ENCODE measurements at places on chromosomes 3 and 15. TPM values are rescaled to one million over a fixed set of nuclear protein-coding genes. Genes with fewer than 3 reads are reported as not detected.

DNA sequence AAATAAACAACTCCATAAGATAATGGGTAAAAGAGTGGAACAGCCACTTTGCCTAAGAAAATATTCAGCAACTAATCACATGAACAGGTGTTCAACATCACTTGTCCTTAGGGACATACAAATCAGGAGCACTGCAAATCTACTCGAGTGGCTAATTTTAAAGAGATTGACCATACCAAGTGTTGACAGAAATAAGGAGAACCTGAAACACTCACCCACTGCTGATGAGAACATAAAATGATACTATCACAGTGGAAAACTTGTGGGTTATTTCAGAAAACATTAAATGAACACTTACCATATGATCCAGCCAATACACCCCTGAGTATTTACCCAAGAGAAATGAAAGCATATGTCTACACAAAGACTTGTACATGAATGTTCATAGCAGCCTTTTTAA, 70.5 kb downstream of the GABRB3 start:
- no peak overlapping the region for H3K4me3 ChIP-seq
- H3K36me3 ChIP-seq: no peaks in the 10 kb centered on the region
- no peaks in the 10 kb centered on the region for H3K4me1 ChIP-seq
- H3K27me3 ChIP-seq: no peaks in the 10 kb centered on the region
- H3K27ac ChIP-seq: no peak overlapping the region

DNA sequence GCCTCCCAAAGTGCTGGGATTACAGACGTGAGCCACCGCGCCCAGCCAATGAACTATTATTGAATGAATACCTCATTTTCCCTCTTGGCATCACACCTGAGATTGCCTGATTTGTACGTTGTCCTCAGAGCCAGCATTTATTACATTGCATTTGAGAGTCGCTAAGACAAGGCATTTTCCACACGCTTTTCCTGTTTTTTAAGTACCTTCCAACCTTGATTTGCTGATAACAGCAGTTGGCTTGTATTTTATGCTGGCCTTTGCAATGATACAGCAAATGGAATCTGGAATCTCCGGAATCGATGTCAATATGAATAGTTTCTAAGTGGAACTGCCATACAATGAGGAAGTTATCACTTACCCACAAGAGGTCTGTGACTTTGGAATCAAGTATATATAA, 15.7 kb upstream of the CNBP start:
- no peak overlapping the region for H3K4me3 ChIP-seq
- DNase-seq: no peak
- H3K4me1 ChIP-seq: peaks cover 35% of the 10 kb centered on the region
- H3K27me3 ChIP-seq: no peaks in the 10 kb centered on the region
- H3K27ac ChIP-seq: peak overlapping the region; percentile 86

- no peaks in the 10 kb centered on the region for H3K36me3 ChIP-seq
- no peak for DNase-seq
- H3K27me3 ChIP-seq: peaks cover 11% of the 10 kb centered on the region
- H3K27ac ChIP-seq: no peak overlapping the region
- no peaks in the 10 kb centered on the region for H3K4me1 ChIP-seq
Observed at GRCh38 chr15:73873889-73874511, 636 bp downstream of the TBC1D21 start.

GRCh38 chr3:196055240-196055639, 26.6 kb downstream of the TFRC start:
- peaks cover 100% of the 10 kb centered on the region for H3K36me3 ChIP-seq
- H3K4me1 ChIP-seq: no peaks in the 10 kb centered on the region
- no peak overlapping the region for H3K4me3 ChIP-seq
- DNase-seq: no peak

- no peaks in the 10 kb centered on the region for H3K4me1 ChIP-seq
- H3K27me3 ChIP-seq: no peaks in the 10 kb centered on the region
- H3K36me3 ChIP-seq: no peaks in the 10 kb centered on the region
- no peak overlapping the region for H3K4me3 ChIP-seq
- no peak overlapping the region for H3K27ac ChIP-seq
Observed at GRCh38 chr3:53525765-53526703, 31.6 kb downstream of the CACNA1D start.

MUC20 gene
- total RNA-seq: 7.0 TPM

GTF2E1 gene
- 23.8 TPM for total RNA-seq

GPR149 gene
- not detected for total RNA-seq
